ENCODE measurements at places on chromosomes 2 and 18.

GRCh38 chr2:207258263-207258991 lies 92.7 kb upstream of the KLF7 start:
- DNase-seq, result peak; percentile 89

GRCh38 chr2:24199968-24200590 lies 25.2 kb downstream of the FAM228A start:
- no peak for DNase-seq

- no peak for DNase-seq
These were observed 195.0 kb downstream of the CYP26B1 start for GRCh38 chr2:71952572-71953188.

DNA sequence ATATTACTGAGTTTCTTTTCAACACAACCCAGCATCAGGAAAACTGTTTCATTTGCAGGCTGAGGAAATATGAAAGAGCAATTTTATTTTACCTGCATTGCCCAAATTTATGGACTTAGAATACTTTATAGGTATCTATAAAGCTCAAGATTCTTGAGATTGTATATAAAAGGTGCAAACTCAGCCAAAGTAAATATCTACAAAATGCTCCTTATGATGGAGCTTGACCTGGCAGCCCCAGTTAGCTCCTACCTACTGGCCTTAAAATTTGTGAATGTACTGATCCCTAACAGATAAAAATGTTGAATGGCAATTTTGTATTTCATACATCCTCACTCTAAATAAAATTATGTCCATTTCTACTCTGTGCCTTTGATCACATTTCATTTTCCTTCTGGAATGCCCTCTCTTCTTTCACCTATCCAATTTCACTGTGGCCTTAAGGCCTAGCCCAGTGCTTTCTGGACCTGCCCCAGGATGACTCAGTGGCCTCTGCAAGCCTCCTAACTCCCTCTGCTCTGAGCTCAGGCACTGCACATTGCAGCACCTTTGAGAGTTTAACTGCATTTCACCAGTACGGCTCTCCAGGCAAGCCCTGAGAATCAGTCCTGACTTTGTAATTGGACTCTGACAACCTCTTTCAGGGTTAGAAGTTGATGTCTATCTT lies 125.9 kb downstream of the ANTXR1 start:
- DNase-seq, result peak; percentile 49

DNA sequence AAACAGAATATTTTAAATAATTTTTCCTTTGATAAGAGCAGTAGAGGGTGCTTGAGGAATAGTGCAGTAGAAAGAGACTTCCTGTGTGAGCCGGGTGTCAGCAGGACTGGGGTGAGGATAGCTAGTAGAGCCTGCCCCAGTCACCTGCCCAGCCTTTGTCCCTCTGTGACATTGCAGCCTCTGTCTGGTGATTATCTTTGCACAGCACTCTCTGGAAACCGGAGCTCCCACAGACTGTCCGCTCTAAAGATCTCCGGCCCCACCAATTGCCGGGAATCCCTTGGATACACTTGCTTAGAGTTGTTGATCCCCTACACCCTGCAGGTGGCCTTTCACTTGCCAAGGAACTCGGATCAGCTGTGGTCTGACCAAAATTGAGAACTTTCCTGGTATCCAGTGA lies 1081.3 kb upstream of the TMEFF2 start:
- no peak for DNase-seq

Measured in HS-27A (cell line).